Stimulated activated CD8-positive, alpha-beta memory T cell treated with anti-CD3 and anti-CD28 coated beads, Interleukin-15, amount 100 ng/mL, for 4 hours (primary cell): ENCODE measurements at places on chromosomes 7 and 10.

- no peak for DNase-seq
Observed at GRCh38 chr10:104449391-104449790, 95.8 kb downstream of the CFAP58 start.

DNA sequence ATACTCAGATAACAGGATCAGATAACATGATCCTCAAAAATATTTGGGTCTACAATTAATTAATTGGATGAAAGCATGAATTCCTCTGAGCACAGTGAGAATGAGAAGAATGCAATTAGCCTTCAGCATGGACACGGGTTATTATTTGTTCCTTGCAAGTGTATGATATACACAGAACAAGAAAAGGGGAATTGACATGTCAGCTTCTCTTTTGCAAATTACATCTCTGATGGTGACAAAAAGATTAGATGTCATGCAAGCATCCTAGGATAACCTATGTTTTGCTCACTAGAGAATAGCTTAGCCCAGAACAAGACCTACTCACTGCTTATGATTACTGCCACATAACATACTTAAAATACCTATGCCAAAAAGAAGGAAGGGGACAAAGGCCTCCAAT is 120.3 kb downstream of the ABLIM1 start:
- no peak for DNase-seq

DNA sequence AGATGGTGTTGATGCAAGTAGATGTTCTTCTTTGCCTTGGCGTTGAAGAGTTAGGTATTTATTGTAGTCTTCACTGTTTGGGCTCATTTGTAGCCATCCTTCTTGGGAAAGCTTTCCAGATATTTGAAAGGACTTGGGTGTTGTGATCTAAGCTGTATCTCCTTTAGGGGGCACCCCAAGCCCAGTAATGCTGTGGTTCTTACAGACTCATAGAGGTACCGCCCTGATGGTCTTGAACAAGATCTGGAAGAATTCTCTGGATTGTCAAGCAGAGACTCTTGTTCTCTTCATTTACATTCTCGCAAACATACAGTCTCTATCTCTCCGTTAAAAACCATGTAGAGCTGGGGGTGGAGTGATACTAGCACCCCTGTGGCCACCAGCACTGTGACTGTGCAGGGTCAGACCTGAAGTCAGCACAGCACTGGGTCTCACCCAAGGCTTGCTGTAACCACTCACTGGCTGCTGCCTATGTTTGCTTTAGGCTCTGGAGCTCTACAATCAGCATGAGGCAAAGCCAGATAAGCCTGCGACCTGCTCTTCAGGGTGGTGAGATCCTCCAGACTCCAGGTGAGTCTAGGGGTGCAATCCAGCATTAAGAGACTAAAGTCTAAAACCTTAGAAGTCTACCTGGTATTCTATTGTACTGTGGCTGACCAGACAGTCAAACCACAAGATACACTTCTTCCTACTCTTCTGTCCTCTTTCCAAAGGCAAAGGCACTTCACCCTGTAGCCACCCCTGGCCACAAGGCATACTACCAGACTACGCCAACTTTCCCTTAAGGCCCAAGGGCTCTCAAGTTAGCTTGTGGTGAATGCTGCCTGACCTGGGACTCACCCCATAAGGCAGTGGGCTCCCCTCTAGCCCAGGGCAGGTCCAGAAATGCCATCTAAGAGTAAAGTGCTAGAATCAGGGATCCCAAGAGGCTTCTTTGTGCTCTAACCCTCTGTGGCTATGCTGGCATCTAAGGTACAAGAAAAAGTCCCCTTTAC is 209.7 kb upstream of the TMEM196 start:
- DNase-seq, result no peak

- no peak for DNase-seq
Observed at GRCh38 chr7:39507866-39508551, 58.2 kb upstream of the YAE1 start.

DNA sequence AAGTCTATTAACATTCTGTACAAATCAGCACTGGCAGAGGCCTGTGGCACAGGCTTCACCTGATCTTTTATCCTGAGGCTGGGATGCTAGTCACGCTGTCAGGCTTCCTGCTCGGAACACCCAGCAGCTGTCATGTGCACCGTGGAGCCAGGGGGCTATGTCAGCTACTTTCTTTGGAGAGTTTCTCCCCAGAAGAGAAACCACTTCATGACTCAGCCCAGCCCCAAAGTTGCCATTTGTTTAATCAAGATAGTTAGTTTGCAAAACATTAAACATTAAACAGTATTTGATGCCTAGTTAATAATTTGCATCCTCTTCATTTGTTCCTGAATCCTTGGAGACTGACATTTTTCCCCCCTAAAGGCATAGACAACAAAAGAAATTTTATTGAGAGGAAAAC is at the start of gene HABP2:
Gene HABP2, plus strand, starts transcription at position 353 of the 400 bp plus-strand sequence. CDS start 69 bp downstream, outside the sequence.
- DNase-seq, result no peak

- DNase-seq, result no peak
Observed at GRCh38 chr10:95309958-95310357, 19.2 kb upstream of the PDLIM1 start.

DNA sequence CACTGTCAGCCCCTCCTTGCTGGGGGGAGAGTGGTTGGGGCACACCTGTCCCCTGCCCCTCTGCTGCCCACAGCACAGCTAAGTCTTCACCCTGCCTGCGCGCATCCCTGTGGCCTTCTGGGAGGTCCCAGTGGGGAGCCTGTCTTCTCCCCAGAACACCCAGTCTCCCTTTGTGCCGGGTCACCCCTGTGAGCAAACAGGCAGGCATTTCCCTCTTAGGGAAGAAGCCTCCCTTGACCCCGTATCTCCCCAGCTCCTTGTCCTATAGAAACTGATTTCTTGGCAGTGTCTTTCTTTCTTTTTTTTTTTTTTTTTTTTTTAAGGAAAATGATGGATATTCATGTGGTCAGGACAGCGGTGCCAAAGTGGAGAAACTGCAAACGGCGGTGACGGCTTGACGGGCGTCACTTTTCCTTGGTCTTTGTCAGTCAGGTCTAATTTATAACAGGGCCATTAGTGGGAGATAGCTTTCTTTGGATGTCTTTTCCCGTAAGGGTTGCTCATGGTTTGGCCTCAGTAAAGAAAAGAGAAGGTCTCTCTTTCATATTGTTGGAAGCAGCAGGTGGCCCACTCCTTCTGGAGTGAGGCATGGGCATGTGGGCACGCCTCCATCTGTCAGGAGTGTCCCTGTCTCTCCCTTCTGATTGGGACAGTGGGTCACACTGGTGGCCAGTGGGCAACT is 115.3 kb downstream of the NKX6-2 start:
- no peak for DNase-seq

DNA sequence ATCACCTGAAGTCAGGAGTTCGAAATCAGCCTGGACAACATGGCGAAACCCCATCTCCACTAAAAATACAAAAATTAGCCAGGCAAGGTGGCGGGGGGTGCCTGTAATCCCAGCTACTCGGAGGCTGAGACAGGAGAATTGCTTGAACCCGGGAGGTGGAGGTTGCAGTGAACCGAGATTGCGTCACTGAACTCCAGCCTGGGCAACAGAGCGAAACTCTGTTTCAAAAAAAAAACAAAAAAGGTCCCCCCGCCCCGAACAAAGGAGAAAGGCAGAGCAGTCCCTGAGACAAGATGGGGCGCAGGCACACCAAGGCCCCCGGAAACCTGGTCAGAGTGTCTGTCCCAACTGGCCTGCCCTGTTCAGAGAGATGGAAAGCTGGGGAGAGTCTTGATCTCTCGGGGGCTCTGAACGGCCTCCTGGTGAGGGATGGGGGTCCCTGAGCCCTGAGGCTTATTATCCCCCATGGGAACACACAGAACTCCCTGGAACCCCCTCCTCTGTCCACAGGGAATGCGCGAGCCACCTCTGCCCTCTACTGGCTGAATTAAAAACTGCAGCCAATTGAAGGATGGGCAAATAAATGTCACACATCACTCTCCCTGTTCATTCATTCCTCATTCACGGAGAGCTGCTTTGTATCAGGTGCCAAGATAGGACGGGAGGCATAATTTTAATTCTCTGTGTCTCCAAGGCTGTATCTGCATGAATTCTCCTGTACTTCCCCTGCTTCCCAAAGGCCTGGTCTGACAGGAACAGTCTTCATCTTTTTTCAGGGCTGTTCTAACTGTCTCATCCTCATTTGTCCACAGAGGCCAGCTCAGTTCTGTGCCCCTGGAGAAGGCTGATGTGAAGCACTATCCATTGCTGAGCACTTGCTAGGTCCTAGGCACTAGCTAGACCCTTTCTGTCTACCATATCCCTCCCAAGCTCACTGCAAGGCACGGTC is 28.9 kb downstream of the MAT1A start:
- DNase-seq, result no peak

DNA sequence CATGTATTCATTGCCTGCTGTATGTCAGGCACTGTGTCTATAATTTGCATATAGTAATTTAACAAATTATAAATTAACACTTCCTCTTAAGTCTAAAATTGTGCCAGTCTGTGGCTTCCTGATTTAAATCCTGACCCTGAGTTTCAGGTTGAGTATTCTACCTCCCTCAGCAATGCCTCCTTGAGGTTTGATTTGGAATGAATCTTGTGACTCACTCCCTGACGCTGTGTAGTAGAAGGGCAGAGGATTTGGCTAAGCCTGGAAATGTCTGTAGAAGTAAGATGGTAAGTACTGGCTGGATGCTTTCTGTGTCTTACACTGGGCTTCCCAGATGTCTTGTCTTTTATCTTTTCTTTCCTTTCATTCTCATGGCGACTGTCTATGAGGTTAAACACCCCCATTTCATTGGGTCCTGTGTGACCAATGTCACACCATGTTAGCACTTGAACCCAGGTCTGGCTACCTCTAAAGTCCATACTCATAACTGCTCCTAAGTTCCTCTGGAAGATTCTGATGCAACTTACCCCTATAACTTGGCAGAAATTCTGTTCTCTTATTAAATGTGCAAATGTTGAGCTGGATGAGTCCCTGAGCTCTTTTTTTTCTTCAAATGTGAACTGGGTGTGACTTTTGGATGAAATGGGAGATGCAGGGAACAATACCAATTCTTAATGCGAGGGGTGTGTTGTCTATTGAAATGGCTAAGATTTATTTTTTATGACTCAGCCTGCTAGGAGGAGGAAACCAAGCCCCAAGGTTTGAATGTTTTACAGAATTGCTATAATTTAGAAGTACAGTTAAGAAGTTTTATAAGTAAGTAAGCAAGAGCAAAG is 48.5 kb downstream of the PLCE1 start:
- DNase-seq, result no peak

- DNase-seq, result no peak
Observed at GRCh38 chr7:76352193-76352592, 6.6 kb downstream of the YWHAG start.

DNA sequence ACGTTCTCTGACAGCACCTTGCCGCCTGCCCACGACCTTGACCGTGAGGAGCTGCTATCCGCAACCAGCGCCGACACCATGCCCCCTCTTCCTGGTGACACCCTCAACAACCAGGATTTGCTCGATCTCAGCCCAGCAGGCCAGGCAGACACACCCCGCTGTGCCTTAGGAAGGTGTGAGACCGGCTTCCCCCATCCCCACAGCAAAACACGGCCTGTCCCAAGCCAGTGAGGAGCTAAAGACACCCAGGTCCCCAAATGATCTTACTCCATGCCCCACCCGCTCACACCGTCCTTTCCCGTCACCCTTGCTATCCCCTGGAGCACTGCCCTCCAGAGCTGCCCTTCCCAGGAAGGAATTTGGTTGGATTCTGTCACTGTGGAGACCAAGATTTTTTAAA is 21.3 kb upstream of the TTYH3 start:
- DNase-seq, result no peak

- no peak for DNase-seq
Observed at GRCh38 chr7:55731931-55732330, 130.6 kb downstream of the SEPTIN14 start.

GRCh38 chr7:127937066-127937680 is 94.1 kb downstream of the LRRC4 start:
- no peak for DNase-seq

DNA sequence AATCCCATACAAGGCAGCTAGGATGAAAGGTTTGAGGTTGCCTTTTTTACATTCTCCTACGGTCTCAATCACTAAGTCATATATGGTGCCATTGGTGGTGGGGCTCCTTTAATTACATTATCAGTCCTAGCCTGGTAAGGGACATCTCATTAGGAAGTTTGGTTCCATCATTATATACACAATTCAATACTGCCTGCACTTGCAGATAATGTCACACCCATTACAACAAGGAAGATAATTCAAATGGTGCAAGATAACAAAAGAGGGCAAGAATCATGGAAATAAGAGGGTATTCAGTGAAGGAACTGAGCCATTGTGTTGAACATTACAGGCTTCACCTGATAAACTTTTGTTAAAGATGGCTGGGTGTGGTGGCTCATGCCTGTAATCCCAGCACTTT is 1.7 kb upstream of the TMEM248 start:
- DNase-seq, result no peak
